ENCODE measurements at places on chromosomes 2 and 18.

DNA sequence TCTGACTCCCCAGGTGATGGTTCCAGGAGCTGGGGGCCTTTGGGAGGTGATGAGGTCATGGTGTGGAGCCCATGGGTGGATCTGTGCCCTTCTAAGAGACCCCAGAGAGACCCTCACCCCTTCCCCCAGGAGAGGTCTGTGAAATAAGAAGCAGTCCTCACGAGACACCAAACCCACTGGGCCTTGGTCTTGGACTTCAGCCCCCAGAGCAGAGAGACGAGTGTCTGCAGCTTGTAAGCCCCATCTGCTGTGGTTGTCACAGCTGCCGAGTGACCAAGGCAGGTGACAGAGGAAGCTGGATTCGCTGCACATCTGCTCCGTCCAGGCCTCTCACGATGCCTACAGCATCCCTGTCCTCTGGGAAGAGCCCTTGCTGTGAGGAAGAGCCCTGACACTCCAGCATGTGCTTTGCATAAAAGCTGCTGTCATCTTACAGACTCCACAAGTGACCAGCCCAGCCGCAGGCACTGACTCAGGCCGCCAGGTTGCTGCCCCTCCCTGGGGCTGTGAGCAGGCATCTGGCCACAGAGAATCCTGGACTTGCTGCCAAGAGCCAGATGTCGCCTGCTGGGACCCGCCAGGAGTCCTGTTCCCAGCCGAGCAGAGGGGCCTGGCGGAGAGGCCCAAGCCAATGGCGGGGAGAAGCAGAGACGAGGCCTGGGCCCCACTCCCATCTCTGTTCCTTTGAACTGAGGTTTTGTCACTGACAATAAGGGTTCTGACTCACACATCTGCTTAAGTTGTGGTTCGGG lies 150.8 kb downstream of the PXDN start:
- no peak for DNase-seq

DNA sequence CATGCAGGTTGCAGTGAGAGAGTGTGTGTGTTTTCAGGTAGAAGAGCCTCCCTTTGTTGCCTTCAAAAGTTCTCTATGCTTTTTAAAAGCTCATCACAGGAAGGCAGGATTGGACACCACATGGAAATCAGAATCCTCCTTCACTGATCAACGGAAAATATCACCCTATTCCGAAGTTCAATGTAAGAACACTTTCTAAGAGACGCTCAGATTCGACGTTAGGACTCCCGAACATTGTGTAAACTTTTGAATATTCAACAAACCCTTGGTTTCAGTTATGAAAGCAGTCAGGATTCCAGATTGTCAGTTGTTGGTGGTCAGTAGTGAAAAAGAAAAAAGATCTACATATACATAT lies 561.4 kb upstream of the ID2 start:
- DNase-seq: no peak

GRCh38 chr2:191916826-191917225 lies 69.9 kb upstream of the CAVIN2 start:
- no peak for DNase-seq

- peak; percentile 20 for DNase-seq
Measured at GRCh38 chr18:50218432-50219197, 23.7 kb upstream of the MYO5B start.

- no peak for DNase-seq
Measured at GRCh38 chr2:143906850-143907249, 613.1 kb downstream of the ZEB2 start.

DNA sequence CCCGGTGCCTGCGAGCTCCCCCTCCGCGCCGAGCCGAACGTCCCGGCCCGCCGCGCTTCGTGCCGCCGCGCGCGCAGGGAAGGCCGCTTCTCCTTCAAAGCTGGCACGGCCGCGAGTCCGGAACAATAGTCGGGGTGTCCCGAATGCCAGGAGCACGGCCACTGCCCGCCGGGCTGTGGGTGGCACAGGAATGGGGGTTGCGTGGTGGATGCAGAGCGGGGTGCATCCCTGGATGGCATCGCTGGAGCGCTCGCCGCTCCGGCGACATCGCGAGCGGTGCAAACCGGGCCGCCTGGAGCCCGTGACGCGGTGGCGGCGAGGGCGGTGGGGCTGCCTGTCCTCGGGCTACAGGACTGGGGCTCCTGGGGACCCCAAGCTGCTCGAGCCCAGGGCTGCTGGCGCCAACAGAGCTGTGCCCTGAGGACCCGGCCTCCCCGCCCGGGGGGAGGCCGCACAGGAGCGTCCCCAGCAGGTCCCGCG lies 1.1 kb upstream of the SATB2 start:
- no peak for DNase-seq

Data from effector memory CD4-positive, alpha-beta T cell (primary cell).